ENCODE measurements at places on chromosomes 12 and 14. TPM values are rescaled to one million over a fixed set of nuclear protein-coding genes. Genes with fewer than 3 reads are reported as not detected.

DNA sequence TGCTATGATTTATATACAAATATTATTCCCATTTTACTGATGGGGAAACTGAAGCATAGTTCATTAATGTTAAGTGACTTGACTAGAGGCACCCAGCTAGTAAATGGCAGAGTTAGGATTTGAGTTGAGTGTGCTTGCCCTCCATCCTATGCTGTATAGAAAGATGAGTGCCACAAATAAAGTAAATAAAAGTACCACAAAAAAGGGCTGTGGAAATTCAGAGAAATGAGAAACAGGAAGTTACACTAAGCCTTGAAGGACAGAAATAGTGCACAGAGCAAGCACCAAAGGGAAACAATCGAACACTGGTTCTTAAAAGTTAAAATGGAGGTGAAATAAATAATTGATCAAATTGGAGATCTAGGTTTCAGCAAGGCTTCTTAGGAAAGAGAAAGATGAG is 9.2 kb upstream of the ABCD2 start:
- H3K4me3 ChIP-seq = no peak overlapping the region
- H3K4me1 ChIP-seq = no peaks in the 10 kb centered on the region
- no peaks in the 10 kb centered on the region for H3K27me3 ChIP-seq
- H3K36me3 ChIP-seq = no peaks in the 10 kb centered on the region

The RTL1 gene
- total RNA-seq = 0.12 TPM

The IKZF4 gene
- total RNA-seq = 7.3 TPM

The CSRP2 gene
- total RNA-seq = 11.7 TPM

DNA sequence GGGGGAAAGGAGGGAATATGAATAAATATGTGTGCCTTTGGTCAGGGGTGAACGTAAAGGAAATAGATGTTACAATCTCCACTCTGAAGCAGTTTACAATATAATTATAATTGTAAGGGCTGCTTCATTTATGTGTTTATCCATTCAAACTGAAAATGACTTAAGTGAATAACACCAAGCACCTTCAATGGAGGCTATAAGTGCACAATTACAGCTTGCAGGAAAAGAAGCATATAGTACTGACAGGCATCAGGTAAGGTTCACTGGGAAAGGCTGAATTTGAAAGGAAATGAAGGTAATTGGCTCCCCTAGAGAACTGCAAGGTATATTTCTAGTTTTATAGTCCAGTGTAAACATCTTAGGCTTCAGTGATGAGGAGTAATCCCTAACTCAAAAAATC is 192.7 kb downstream of the STXBP6 start:
- no peak overlapping the region for H3K27ac ChIP-seq
- peaks cover 11% of the 10 kb centered on the region for H3K36me3 ChIP-seq
- H3K4me3 ChIP-seq = no peak overlapping the region
- no peaks in the 10 kb centered on the region for H3K27me3 ChIP-seq

The MFAP5 gene
- total RNA-seq = not detected

The CCDC175 gene
- not detected for total RNA-seq

DNA sequence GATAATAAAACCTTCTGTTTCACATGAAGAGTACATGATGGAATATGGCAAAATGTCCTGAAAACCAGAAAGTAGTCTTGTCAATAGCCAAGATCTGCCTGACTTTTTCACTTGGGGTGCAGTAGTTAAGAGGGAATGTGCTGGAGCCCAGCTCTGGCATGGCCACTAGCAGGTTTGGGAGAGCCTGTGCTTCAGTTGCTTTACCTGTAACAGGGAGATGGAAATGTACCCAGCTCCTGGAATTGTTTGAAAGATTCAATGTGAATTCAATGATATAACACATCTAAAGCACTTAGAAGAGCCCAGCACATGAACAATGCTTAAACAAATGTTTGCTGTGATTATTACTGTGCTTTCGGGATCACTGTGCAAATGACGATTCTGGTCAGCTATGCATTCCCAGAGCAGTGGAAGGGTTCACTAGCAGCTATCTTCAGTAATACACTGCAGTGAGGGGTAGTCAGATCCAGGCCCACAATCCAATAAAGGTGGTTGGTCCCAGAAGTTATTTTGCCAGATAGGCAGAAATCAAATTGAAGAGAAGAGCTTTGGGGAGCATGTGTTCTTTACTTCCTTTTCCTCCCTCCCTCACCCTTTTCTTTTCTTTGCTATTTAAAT is 224.9 kb downstream of the APAF1 start:
- peaks cover 34% of the 10 kb centered on the region for H3K27me3 ChIP-seq
- no peak for DNase-seq
- no peaks in the 10 kb centered on the region for H3K36me3 ChIP-seq
- H3K4me1 ChIP-seq = no peaks in the 10 kb centered on the region
